ENCODE measurements at places on chromosomes 6 and 20.

DNA sequence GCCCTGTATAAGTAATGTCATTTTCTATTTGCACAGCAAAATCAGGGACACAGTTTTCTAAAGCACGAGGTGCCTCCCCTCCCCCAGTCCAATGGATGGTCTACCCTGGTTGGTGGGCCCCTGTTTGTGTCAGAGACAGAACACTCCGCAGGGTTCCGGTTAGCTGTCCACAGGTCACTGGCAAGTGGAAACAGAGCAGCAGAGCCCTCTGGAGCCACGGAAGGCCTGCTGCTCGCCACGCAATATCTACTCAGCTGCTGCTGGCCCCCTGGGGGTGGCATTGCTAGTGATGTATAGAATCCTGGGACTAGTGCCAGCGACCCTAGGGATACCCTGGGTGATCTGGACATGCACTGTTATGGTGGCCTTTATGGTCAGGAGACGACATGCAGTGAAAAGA, 50.4 kb downstream of the RIN2 start:
- DNase-seq: no peak

GRCh38 chr6:327538-328116, 35.3 kb downstream of the DUSP22 start:
- DNase-seq: no peak

GRCh38 chr20:45059022-45059728, 41.8 kb downstream of the KCNS1 start:
- no peak for DNase-seq

GRCh38 chr6:158388727-158389126, 76.5 kb downstream of the TULP4 start:
- DNase-seq: no peak

All from forelimb muscle (tissue), 1 donor.